NCI-H446 (cell line): ENCODE measurements at places on chromosomes 1 and 21.

DNA sequence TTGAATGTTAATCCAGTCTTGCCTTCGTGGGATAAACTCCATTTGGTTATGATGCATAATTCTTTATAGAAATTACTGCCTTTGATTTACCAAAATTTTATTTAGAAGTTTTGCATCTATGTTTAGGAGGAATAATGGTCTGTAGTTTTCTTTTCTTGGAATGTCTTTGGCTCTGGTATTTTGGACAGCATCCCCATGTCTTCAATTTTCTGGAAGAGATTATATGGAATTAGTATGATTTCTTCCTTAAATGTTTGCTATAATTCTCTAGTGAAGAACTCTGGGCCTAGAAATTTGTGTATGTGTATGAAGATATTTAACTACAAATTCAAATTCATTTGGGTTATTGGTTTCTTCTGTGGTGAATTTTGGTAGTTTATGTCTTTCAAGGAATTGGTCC, 92.7 kb downstream of the SNX7 start:
- DNase-seq, result no peak

GRCh38 chr1:37677808-37678207, 14.5 kb upstream of the CDCA8 start:
- DNase-seq, result no peak

DNA sequence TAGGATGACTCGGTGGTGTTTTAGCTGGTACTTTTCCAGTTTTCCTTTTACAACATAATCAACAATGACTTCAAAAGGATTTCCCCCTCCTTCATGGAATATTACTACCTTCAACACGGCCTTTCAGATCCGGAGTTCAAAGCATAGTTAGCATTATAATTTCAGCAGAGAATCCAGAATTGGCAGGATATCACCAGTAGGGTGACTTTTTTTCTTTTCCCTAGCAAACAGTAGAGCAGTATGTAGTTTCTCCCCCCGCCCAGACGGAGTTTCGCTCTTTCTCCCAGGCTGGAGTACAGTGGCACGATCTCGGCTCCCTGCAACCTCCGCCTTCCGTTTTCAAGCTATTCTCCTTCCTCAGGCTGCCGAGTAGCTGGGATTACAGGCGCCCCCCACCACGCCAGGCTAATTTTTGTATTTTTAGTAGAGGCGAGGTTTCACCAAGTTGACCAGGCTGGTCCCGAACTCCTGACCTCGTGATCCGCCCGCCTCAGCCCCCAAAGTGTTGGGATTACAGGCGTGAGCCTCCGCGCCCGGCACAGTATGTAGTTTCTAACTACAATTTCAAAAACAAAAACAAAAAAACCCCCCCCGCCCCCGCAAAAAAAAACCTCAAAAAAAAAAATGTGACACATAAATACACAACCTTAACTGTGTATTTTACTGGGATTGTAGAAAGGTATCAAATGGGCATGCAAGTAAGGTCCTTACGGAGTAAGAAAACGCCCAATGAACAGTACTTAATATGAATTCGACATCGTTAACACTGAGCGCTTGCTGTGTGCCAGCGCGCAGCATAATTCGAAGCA, 1.5 kb upstream of the COX20 start:
- DNase-seq, result peak; percentile 41

DNA sequence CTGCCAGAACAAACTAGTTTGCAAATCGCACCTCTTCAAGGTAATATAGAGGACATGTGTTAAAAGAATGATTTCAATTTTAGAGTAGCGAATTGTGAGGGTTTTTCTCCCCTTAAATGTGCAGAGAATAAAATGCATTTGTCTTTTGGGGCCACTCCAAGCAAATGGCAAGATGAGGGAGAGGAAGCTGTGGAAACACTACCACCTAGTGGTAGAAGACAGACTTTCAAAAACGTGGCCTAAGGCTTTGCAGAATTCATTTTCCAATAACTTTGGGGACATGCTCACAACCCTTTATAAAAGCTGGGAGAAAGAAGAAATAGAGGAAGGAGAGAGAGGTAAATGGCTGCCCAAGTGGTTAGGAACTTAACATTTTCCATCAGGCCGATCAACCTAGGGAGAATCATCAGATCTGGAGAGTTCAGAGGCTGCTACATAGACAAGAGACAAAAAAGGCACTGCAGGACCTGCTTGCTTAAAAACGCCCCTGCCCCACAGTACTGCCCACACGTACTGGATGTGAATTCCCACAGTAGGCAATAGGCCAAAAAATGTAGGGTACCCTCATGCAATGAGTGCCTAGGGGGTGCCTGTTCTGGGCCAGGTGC, 15.7 kb upstream of the RCAN1 start:
- peak; percentile 53 for DNase-seq

DNA sequence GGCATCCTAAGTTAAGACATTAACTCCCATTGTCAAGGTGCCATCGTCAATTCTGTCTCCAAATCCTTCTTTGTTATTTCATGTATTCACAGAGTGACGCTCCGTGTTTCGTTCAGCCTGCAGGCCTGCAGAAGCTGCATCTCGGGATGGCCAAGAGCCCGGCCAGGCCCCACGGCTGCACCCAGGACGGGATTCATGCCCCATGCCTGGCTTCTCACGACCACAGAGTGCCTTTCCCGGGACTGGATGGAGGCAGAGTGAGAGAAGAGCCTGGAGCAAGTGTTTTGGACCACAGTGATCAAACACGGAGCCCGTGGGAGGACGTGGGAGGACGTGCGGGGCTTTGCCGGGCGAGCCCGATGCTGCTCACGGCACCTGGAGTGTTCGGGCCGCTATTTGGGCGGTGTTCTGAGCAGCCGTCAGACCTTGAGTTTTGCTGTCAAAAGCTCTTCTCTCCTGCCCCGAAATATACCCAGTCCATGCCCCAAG, 56.8 kb downstream of the COL6A1 start:
- no peak for DNase-seq

DNA sequence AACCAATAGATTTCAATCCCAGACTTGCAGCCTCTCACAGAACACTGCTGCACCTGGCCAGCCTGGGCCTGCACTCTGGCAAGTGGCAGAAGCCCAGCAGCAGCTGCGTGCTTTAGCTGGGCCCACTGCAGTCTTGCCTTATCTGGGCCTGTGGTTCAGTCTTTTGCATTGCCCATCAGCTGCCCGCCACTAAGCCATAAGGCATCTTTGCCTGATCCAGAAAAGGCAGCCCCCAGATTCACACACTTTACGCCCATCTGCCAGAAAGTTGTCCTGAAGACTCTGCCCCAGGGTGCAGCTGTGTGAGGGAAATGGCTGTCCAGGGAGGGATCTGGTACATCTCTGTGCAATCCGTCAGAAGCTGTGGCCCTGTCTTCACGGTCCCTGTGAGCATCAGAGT, 217.0 kb downstream of the DNAH14 start:
- DNase-seq, result no peak

- no peak for DNase-seq
Observed at GRCh38 chr1:236568285-236568894, 35.9 kb downstream of the HEATR1 start.

DNA sequence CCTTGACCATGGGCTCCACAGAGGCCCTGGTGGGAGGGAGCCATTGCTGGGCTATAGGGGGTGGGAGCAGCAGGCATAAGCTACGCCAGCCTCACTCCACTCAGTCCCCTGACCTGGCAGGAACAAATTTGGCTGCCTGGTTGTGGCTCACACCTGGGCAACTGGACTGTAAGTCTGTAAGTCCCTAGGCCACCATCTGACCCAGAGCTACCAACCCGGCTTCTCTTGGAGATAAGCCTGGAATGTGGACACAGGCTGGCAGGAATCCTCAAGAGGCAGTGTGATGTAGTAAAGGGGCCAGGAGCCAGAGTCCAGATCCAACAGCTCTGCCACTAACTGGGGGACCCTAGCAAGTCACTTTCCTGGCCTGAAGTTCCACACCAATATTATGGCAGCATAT, 11.4 kb downstream of the NCF2 start:
- DNase-seq, result no peak

- DNase-seq, result peak; percentile 64
Observed at GRCh38 chr1:84711121-84711520, 20.9 kb upstream of the SSX2IP start.

DNA sequence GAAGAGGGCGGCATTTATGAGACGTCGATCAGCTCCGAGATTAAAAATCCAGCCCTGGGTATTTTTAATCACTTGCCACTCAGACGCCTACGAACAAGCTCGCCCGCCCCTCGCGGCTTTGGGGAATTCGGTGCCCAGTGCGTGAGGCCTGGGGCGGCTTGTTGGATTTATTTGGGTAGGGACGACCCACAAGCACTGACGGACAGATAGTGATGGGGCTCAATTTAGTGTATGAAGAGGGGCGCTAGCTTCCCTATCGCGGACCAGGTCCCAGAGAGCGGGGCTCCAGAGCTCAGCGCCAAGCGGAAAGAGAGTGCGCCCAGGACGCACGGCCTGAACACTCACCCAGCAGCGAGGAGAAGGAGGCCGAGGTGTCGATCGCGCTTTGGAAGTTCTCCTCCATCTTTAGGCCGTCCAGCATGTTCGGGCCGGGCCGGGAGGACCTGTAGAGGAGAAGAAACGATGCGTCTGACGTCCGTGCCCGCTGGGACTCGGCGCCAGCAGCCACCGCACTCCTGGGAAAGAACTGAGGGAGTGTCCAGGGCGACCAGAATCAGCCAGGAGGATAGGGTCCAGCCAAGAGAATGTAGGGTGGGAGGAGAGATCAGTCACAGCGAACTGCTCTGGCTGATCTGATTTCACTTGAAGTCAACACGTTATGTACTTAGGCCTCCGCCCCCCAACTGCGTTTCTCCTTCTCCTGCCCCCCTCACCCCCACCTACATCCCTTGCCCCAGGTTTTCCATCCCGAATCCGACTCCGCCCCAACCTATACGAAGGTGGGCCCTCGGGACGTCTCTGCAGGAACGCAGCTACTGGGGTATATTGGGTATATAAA, 1.2 kb downstream of the LMX1A start:
- DNase-seq, result no peak

- DNase-seq, result no peak
Observed at GRCh38 chr1:184366997-184367396, 19.8 kb upstream of the C1orf21 start.

DNA sequence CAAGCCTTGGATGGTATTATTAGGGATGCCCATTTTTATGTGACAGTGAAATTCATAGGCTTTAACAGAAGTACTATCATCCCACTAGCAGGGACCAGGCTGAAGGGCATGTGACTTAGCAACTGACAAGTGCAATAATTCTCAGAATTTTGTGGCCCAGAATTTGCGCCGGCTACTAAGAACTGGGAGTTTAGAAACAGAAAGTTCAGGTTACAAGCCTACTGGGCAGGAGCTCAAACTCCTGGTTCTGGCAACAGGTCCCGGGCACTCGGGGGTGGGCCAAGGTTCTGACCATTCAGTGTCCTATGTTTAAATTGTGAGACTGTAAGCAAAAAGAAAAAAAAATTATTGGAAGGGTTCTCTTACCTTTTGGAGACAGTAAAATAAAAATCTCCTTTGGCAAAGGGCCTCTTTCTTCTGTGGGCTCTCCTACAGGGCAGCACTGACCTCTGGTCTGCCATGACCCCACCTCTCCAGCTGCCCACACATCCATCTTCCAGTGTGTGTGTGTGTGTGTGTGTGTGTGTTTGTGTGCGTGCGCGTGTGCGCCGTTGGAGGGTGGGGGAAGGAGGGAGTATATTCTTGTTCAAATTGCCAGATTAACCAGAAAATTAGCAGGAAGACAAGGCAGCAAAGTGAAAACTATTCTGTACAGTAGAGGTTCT, 26.1 kb downstream of the IRF2BP2 start:
- DNase-seq, result no peak

DNA sequence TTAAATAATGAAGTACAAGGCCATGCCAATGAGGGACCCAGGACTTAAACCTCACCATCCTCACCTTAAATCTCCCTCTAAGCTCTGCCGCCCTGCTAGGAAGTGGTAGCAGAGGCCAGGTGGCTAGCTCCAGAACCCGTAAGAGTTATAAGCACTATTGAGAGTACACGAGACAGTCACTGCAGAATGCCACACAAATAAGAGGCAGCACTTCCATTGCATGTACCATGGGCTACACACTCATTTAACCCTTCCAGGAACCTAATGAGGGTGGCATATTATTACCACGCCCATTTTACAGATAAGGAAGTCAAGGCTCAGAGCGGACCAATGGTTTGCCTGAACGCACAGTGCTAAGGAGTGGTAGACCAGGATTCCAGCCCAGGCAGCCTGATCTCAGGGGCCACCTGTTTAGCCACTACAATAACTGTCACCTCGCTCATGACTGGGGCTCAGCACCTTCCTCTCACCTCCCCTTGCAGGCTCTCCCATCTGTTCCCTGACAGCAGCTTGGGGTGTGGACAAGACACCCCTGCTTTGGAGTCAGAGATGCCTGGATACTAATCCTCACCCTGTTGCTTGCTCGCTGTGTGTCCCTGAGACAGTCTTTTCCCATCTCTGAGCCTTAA, 54.8 kb upstream of the ID3 start:
- no peak for DNase-seq

- DNase-seq, result no peak
Observed at GRCh38 chr21:44819283-44820243, 1.7 kb upstream of the SUMO3 start.

GRCh38 chr21:33396436-33396835, 6.8 kb upstream of the IFNGR2 start:
- DNase-seq, result peak; percentile 21

- no peak for DNase-seq
Observed at GRCh38 chr21:17536381-17536780, 23.5 kb downstream of the CXADR start.

DNA sequence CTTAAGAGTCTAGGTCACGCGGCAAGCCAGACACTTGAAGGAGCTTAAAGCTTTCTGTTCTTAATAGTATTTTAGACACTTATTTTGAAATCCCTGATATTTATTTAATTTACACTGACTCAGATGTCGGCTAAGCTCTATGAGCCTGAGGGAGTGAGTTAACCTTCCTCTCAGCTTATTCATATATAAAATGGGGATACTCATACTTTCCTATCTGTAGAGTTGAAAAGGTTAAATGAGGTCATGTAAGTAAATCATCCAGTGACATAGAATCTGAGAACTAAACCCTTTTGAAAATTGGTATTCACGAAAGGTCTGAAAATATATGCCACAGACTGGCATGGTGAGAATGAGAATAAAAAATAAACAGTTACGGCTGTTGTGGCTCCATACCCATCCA, 1.4 kb upstream of the GPR161 start:
- no peak for DNase-seq

DNA sequence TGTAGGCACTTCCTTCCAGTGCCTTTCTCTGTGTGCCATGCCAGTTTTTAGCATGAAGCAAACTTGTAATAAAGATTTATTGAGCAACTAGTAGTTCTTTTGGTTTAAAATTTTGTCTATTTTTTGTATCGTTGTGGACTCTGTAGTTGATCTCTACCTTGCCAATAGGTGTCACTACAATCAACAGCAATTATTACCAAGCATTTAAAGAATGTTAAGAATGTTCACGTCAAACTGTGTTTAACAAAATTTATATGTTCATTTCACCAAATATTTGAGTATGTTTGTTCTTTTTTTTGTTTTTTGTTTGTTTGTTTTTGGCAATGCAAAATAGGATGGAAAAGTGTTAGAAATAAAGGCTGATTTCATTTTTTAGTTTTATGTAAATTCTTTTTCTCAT, 208.1 kb downstream of the PATJ start:
- DNase-seq, result no peak

DNA sequence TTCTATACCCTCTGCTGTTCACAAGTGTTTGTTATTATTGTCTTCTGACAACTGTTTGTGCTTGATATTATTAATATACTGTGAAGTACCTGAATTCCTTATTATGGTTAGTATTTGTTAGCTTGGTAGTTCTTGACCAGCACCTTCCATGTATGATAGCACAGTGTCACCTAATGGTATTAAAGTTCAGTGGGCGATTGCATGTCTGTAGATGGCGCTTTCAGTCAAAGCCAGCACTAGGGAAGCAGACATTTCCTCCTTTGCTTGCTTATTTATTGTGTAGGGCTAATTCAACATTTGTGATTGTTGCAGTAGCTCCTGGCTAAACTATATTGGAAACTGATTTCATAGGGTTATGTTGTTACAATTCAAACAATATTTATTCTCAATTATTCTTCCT, 218.0 kb downstream of the ZP4 start:
- no peak for DNase-seq
